Adipocyte (in vitro differentiated cells): ENCODE measurements at places on chromosomes 6 and 20.

DNA sequence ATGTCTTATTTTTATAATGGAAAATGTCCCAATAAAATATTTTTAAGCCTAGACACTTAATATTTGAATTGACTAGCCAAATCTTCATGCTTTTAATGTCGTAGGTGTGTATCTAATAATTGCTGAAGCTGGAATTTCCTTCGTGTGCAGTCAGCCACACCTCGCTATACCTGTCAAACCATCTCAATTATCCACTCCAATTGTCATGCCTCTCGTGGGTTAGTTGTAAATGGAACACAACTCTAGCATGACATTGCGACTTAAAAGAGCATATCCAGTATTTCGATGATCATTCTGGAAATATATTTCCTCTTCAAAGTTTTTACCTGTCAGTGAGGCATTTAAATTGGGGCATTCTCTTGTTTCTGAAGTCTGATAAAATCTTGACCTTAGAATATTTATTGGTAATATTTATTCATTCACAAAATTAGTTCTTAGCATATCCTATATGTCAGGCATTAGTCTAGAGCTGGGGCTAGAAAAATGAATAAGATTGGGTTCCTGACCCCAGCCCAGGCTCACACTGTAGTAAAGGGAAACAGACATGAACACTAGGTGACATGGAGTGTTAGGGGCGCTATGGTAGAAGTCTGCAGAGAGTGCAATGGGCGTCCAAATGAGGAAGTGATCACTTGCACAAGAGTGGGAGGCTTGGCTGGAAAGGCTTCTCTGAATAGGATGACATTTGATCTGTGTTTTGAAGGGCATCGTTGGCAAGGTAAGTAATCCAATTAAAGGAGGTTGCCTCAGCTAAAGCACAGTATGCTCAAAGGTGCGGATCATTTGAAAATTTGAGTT is 11.0 kb upstream of the CFAP206 start:
- no peak for DNase-seq

DNA sequence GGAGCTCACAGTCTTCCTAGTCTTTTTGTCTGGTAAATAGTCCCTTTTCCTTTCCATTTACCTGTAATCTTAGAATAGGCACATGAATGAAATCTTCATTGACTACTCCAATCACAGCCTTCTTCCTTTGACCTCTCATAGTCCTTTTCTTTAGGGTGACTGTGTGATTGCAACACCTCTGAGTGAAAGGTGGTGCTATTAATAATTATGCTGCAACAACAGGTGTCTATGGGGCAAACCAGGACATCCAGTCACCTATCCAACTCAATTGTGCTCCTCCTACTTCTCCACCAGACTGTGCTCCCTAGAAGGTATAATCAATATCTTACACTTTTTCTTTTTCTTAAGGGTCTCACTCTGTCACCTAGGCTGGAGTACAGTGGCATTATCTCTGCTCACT is 29.4 kb downstream of the RIPOR2 start:
- DNase-seq = no peak

DNA sequence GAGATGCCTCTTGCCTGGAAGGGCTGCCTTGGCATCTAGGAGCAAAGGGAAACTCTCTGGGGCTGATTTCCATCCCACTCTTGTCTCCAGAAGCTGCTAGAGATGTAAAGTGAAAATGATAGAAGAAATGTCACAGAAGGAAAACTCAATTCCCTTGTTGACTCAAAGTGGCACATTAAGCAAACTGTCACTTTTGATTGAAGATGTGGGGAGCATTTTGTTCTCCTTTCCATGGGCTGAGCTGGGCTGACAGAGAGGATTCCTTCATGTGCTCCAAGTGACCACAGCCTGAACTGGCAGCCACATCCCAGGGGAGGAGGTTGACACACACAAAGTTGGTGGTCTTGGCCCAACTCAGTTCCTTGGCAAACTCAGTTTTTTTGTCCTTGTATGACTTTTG is 9.8 kb downstream of the GPR31 start:
- no peak for DNase-seq

GRCh38 chr6:6479785-6480184 is 108.7 kb upstream of the LY86 start:
- DNase-seq = no peak

GRCh38 chr6:42280966-42281533 is 63.4 kb upstream of the MRPS10 start:
- no peak for DNase-seq

DNA sequence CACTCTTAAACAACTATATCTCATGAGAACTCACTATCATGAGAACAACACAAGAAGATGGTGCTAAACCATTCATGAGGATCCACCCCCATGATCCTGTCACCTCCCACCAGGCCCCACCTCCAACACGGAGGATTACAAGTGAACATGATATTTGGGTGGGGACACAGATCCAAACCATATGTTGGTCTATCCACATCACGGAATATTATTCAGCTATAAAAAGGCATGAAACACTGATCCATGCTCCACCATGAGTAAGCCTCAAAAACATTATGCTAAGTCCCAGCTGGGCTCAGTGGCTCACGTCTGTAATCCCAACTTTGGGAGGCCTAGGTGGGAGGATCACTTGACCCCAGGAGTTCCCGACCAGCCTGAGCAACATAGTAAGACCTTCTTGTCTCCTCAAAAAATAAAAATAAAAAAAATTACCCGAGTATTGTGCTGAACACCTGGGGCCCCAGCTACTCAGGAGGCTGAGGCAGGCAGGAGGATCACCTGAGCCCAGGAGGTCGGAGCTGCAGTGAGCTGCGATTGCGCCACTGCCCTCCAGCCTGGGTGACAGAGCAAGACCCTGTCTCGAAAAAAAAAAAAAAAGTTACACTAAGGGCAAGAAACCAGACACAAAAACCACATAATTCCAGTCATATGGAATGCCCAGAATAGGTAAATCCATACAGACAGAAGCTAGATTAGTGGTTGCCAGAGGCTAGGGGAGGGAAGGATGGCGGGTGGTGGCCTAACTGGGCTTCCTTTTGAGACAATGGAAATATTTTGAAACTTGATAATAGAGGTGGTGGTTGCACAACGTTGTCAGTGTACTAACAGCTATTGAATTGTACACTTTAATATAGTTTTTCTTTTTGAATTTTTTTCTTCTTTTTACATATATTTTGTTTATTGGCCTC is 43.1 kb downstream of the ZNF217 start:
- peak; percentile 45 for DNase-seq

- no peak for DNase-seq
Measured at GRCh38 chr6:35064757-35065440, 76.2 kb downstream of the TCP11 start.

GRCh38 chr6:108348655-108349349 is 53.9 kb downstream of the AFG1L start:
- DNase-seq = no peak

DNA sequence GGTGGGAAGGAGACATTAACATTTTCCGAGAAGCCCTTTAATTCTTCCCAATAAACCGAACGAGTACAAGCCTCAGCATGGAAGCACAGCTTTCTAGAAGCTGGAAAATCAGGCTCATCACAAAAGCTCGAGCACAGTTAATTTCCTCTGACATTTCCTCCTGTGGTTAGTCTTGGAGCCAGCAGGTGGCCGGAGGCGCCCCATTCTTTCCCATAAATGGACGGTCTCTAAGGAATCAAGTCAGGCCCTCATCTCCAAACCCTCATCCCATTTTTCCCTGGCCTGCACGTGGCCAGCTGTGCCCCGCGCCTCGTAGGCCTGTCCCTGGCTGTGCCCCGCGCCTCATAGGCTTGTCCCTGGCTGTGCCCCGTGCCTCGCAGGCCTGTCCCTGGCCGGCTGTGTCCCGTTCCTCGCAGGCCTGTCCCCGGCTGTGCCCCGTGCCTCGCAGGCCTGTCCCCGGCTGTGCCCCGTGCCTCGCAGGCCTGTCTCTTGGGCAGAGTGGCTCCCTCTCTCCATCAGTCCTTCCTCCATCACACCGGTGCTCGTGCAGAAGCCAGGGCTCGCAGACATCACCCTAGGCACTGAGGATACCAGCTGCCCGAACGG is 19.7 kb upstream of the NTSR1 start:
- peak; percentile 9 for DNase-seq

DNA sequence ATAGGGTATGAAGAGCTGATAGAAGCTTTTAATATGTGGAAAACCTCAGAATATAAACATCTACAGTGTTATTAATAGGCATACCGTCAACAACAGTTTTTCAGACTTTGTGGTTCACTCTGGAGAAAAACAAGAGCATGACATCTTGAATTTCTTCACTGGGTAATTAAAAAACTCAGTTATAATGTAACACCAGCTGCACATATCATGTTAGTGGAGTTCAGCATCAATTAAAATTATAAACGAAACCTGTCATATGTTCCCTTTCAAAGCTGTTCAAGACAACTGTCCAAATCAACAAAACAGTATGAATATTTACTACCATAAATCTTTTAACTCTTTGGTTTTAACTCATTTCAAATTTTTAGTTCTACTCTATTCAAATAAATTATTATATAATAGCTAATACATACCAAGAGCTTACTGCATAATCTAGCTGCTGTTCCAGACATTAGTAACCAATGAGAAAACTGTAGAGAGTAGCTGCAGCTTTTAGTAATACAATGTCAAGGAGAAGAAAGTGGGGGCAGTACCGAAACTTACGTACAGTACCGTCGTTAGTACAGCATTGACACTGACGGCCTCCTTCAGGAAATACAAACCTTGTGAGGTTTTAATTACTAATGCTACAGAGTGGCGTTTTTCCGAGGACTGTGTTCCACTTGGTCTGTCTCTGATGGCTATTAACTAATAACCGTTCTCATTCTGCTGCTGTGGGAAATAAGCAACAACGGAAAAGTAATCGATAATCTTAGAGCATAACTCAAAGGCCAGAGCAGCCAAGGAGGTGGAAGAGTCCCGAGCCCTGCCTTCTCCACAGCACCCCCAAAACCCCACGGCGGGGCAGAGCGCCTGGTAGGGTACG is 532 bp upstream of the PM20D2 start:
- peak; percentile 50 for DNase-seq

DNA sequence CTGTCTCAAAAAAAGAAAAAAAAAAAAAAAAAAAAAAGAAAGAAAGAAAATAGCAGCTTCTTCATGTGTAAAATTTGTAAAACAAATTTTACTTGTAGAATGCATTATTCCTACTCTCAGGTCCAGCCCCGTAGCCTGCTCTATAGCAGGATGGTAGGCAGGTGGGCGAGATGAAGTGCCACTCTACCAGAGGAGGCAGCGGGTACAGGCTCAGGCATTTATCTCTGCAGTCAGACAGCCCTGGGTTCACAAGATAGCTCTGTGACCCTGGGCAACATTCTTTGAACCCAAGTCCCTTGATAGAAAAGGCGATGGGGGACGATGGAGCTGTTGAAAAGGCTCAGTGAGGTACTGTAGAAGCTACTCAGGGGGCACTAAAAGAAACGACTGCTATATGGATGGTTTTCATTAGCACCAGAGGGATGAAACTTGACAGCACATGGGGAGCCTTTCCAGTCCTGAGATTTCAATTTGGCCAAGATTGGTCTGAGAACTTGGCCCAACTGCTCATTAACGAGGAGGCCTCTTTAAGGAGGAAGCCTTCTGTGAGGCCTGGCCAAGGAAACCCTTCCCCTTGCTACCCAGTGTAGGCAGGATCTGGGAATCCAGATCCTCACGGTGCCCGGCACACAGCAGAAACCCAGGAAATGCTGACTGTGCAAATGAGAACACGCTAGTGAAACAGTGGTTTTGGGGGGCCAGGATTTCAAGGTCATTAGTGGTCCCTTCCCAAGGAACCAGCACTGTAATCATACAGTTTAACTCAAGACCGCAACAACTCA is 63.1 kb downstream of the MYH7B start:
- DNase-seq = peak; percentile 50

DNA sequence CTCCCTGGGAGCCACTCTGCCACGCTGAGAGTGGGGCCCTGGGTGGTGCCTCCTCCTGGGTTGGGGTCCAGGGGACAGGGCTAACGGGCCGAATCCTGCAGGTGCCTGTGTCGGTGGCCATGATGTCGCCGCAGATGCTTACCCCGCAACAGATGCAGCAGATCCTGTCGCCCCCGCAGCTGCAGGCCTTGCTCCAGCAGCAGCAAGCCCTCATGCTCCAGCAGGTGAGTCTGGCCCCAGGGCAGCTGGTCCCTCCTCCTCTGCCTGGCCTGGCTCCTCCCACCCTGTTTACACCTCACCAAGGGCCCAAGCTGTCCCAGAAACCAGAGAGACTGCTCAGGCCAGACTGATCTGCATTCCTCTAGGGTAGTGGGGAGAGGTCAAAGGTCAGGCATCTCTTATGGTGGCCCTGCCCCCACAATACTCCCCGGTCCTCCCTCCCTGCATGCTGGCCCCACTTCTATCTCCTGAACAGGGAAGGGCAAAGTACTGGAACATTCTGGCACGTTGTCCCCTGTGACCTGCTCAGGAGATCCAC is 38.6 kb downstream of the FOXP4 start:
- no peak for DNase-seq

- no peak for DNase-seq
Measured at GRCh38 chr6:54118117-54118516, 6.9 kb downstream of the MLIP start.

DNA sequence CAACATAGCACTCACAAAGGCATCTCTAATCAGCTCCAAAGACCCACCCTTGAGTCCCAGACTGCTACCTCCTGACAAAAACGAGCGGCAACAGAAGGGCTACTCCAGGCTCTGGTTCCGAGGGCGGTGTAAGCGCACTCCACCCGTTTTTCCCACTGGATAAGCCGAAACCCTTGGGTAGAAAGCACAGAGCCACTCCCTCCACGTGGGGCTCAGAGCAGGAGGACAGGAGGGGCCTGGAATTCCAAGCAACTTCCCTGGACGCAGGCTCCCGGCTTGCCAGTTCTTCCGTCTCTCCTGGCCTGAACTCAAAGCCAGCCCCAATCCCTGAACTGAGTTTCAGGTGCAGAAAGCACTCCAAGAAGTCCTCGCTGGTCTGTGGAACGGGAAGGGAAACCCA is 7.4 kb downstream of the GMEB2 start:
- no peak for DNase-seq

DNA sequence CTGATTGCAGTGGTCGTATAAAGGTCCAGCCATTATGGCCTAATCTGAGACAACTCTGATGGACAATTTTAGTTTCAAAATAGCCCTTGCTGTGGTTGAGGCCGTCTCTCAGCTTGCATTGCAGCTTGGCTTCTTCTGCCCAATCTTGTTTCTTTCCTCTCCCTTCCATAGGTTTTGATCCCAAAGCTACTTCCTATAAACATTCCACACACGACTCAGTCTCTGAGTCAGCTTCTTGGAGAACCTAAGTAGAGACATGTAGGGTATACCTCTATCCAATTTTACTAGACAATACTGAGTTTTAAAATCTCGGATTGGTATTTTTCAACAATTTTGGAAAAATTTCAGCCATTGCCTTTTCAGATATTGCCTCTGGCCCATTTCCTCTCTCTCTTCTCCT is 13.4 kb downstream of the IYD start:
- no peak for DNase-seq

DNA sequence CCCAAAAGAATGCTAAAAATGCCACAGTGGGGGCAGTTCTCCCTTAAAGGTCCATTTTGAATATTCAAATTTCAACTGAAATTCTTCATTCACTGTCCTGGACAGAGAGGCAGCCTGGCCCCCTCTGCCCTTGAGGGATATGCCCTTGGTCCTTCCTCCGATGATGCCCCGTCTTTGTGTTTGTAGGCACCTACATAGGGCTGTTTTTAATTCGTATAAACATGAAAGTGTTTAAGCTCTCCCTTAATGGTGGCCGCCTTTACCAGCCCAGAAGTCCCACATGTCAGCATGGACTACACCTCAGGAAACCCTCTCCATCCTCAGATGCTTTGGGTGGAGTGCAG is 70.2 kb downstream of the SSR1 start:
- no peak for DNase-seq
